ENCODE measurements at places on chromosomes 11 and 22.
A peak's percentile ranks its signal among the peaks of the same experiment; 100 is the strongest.

GRCh38 chr22:44891791-44892190 is 118.0 kb downstream of the PHF21B start:
- no peak for DNase-seq

DNA sequence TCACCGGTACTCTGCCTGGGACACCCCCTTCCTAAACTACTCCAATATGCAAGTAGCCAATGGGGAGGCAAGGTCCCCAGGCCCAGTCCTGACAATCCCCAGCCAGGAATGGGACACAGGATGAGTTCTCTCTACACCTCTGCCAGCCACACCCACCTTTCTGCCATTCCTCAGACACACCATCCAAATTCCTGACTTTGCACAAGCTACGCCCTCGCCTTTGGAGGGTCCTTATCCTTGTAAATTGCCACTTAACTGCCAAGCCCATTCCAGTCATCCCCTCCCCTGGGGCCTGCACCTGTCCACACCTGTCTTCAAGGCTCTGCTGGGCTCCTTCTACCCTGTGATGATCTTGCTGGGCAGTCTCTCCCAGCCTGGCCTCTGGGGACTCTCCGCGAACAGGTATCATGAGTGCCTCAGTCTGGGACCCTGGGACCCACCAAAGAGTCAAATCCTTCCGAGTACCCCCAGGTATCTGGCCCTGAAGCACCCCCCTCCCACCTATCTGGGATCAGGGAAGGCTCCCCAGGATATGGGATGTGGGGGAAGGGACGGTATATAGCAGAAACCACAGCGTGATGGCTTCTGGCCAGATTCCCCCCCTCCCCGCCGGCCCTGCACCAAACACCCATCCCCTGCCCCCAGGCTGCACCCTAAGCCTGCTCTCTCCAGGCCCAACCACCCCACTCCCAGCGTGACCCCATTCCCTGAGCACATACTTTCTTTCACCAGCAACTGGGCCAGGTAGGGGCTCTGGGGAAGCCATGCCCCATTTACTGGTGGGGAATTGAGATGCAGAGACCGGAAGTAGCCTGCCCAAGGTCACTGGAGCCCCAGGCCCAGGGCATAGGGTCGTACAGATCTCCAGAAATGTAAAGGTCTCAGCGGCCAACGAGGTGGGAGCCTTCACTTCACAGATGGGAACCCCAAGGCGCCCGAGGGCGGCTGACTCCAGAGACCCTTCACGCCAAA is 806 bp downstream of the ARAP1 start:
- DNase-seq = no peak

DNA sequence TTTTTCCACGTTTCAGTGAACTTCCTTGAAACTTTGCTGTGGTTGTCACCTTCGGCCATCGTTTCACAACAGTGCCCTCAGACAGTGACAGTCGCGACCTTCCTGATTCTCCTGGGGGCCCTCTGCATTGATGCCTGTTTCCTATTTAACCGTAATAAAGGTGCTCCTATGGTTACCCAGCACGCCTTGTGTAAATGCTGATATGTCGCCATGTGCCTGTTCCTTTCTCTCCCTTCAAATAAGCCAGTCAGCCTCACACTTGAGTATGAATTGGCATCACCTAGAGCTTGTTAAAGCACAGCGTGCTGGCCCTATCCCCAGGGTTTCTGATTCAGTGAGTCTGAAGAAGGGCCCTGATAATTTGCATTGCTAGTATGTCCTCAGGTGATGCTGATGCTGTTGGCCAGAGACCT is 104.8 kb downstream of the MICAL2 start:
- peak; percentile 25 for DNase-seq

DNA sequence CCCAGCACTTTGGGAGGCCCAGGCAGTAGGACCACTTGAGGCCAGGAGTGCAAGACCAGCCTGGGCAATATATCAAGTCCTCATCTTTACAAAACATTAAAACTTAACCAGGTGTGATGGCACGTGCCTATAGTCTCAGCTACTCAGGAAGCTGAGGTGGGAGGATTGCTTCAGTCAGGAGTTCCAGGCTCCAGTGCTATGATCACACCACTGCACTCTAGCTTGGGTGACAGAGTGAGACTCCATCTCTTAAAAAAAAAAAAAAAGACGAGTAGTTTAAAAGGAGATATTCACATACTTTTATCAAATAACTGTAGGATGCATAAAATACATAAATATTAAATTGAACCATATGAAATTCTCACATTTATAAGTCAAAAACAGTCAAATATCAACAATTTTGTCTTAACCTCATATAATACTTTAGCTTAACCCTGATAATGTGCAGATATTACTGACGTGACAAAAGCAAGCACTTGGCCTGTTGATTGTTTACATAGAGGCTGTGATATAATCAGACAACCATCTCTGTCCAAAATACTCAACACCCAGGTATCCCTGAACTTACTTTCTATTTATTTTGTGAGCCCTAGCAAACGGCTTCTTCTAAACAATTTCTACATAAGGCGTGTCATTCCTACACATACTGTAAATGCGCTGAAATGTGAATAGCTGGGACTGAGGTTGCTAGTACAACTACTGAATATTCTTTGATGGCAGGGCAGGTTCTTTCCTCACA is 57.0 kb downstream of the PRCP start:
- DNase-seq = no peak

GRCh38 chr11:100949443-100949842 is 180.2 kb downstream of the PGR start:
- no peak for DNase-seq

DNA sequence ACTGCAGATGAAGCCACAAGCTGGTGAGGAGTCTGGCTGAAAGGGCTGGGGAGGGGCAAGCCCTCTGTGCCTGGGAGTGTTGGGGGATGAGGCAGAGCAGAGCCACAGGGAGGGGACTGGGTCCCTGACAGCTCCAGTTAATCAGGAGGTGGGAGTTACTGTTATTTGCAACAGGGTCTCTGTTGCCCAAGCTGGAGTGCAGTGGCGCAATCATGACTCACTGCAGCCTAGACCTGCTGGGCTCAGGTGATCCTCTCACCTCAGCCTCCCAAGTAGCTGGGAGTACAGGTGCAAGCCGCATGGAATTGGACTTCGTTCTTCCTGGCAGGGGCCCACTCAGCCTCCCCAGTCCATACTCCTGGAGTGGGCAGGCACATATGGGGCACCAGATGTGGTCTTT is 7.7 kb downstream of the SCN2B start:
- DNase-seq = no peak

GRCh38 chr11:87198266-87198881 is 160.6 kb downstream of the TMEM135 start:
- DNase-seq = no peak
